ENCODE measurements at places on chromosomes 5 and 9.
A peak's percentile ranks its signal among the peaks of the same experiment; 100 is the strongest.

DNA sequence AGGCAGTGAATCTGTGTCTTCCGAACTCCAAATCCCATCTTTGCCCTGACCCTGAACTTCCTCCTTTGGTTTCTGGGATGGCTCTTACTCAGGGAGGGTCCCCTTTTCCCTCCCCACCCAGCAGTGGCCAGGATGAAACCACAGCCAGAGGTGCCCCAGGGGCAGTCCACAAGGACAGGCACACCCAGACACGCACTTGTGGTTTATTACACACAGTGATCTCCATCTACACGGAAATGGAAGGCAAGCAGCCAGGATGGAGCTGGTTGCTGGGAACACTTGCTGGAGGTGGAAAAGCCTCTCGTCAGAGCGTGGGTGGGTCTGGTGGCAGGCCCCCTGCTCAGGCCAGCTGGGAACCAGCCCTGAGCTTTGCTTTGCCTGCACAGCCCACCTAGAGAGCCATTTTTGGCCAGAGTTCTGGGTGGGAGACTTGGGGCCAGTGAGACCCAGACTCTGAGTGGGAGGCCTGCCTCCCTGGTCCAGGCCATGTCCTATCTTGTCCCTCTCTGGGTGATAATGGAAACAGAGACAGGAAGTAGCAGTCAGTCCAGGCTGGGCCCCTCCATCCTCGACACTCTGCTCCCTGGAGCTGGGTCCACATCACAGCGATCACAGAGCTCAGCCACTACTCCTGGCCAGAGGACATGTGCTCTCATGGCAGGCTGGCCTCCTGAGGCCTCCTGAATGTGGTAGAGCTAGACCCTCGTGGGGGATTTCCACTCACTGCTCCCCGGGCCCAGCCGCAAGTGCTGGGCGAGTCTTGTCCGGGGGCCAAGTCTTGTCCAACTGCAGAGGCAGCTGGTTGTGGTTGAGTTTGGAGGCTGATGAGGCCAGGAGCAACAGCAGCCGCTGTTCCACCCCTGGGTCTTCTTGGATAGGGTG, 5.1 kb upstream of the PHYKPL start:
- DNase-seq, result no peak

DNA sequence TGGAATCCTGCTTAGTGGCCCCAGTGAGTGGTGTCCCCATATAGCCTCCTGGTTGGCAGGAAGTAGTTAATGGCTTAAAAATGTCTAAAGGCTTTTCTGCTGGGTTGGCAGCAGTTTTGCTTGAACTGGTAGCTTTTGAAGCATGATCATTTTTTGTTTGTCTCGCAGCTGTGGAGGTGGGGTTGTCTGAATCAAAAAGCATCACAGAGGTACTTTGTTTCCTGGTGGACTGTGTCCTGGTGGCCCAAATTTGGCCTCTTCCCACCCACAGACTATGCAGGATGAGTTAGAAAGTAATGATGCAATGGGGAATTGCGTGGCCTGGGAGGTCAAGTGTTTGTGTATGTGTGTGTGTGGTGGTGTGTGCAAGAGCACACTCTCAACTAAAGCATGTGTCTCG, 322.7 kb downstream of the ARHGEF28 start:
- DNase-seq, result no peak

- no peak for DNase-seq
These were observed 6.9 kb downstream of the NR4A3 start for GRCh38 chr9:99828417-99829176.

DNA sequence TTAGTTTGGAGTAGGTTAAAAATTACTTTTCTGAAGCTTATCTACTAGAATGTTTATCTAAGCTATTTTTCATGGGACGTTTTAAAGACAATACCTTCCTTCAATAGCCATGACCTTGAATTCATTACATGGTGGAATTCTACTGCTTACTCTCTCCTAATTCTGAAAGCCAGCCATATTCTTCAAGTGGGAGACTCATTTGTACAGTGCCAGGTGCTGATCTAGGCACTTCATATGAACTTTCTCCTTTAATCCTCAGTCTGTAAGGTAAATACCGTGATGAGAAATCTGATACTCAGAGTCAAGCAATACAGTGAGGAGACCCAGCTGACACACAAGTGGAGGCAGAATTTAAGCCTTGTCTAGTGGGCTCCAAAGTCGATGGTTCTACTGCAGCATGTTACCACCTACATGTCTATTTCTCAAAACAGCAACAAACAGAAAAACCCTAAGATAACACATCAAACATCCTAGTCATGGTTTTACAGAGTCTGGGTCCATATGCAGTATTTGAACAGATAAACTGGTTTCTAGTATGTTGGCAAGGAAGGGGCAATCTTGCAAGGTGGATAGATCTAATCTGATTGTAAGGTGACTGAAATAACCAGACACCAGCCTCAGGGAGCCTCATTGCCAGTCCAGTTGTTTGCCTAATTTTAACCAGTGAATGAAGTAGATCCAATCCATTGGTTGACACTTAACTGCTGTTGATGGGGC, 243.7 kb downstream of the PIK3R1 start:
- no peak for DNase-seq

- DNase-seq, result no peak
These were observed 32.5 kb downstream of the OR1J1 start for GRCh38 chr9:122445155-122445749.

DNA sequence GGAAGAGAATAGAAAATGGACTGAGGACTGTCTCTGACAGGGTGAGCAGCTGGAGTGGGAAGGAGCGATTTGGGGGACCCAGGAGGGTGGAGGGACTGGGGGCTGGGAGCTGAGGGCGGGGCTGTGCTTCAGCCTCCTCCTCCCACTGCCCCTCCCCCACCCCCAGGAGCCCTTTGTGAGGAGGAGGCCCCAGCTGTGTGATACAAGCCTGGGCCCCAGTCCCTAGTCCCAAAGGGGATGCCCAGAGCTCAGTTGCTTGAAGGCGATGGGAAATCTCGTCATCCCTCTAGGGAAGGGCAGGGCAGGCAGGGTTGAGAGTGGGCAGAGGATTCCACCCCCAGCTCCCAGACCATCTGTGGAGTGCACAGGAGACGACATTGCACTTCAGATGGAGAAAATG, at the start of gene SPATA31E1:
Gene SPATA31E1, plus strand, starts transcription at position 251 of the 400 bp plus-strand sequence. Its CDS starts 15 bp downstream, at position 266.
- DNase-seq, result no peak

- no peak for DNase-seq
These were observed 34.2 kb downstream of the IL31RA start for GRCh38 chr5:55885359-55885758.

GRCh38 chr9:113719919-113720318, 156.2 kb upstream of the ZNF618 start:
- DNase-seq, result no peak

DNA sequence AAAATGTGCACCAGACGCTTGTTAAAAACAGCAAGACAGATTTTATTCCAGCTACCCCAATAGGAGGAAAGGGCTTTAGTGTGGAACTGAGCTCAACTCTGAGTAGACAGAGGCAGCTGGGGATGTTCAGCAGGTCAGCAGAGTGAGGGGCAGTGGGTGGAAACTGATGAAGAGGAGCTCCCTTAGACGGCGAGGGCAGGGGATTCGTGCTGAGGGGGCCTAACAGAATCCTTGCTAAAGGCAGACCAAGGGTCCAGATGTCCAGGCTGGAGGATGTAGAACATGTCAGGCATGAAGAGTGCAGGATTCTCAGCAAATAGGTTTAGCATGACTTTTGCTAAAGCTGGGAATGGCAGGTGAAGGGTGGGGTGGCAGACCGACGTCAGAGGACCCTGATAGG, 71.9 kb upstream of the OLFM1 start:
- no peak for DNase-seq

DNA sequence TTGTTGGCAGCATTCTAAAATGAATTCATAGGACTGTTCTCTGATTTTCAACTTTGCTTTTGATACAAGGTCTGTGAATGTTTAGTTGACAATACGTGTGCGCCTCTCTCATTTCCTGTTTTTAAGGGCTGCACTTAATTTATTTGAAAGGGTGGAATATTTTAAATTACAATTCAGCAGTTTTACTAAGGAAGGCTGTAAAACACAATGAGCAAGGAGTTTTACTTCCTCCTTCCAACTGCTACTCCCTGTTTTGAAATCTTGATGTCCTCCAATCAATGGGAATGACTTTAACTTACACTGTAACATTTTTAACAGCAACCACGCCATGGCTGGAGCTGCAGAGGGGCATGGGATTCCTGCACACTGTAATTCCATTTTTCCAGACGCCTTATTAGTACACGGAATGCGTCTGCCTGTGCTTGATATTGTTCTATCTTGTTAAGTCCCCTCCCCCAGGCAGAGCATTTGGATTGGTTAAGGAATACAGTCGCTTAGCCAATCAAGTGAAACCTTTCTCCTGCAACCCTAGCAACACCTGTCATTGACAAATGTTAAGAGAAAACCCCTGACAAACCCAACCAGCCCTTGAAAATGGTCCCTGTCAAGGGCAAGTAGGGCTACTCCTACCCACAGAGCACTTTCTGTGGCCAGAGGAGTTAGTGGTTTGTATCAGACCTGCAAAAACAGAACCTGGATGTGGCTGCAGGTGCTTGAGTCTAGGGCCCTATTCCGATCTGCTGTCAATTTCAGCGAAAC, 12.5 kb upstream of the ZSWIM6 start:
- DNase-seq, result no peak

DNA sequence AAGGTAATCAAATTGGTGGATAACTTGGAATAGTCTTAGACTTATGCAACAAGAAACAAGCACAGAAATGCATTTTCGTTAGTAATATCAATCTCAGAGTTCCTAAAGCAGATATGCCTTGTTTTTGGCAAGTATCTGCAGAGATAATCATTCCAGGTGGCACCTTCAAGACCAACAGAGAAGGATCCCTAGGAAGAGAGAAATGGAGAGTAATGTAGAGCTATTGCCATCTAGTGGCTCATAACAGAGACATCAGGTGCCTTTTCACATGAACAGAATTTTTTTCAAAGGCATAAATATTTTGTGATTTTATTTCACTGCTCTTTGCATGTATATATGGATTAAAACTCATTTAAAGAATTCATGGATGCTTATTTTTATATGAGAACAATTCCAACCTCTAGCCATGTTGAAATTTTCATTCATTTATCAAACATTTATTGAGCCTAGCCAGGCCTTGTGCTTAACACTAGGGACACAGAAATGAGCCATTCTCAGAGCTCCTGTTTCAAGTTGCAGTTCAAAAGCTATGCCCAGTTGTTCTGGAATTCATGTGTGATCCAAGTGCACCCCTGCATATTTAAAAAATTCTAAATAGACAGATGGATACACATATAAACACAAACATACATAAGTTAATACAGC, 117.5 kb upstream of the OR13F1 start:
- DNase-seq, result no peak

GRCh38 chr5:124043456-124043855, 531.5 kb downstream of the CSNK1G3 start:
- DNase-seq, result no peak

DNA sequence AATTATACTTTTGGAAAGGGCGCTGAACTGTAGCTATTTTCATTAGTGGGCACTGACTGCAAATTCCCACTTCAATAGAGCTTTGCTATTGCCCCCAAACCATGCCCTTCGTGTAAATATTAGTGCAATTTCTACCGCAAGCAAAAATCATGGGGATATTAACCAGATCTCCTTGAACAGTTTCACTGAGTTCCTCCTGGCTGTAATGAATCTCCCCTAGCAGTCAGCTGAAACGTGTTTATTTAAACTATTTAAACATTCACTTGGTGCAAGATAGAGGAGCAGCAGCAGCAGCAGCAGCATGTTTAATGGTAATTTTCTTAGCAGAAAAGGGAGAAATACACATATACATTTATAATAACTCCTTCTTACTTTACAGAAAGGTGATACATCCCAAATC, 54.4 kb downstream of the ARRDC3 start:
- DNase-seq, result no peak

GRCh38 chr9:126472948-126473298, 140.8 kb upstream of the LMX1B start:
- no peak for DNase-seq

- DNase-seq, result no peak
These were observed 369.6 kb downstream of the IRX2 start for GRCh38 chr5:2381861-2382260.

- no peak for DNase-seq
These were observed 55.1 kb downstream of the ANKH start for GRCh38 chr5:14816374-14816998.

DNA sequence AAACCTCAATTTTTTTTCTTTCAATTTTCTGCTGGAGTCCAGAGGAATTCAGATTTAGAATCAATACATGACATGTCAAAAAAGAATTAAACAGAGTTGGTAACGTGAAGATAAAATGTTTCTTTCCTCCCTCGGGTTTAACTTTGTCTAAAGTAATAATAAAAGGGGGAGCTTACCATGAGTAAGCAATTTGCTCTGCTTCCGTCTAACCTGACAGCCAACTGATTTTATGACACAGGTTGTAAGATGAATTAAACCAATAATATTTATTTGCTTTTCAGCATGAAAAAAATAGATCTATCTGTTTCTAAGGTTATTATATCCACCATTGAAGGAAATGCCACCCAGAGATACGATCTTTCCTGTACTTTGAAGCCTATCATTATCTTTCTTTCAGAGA, 352.6 kb downstream of the OSTF1 start:
- no peak for DNase-seq

GRCh38 chr5:42908509-42909488, 97.1 kb upstream of the SELENOP start:
- peak; percentile 72 for DNase-seq

- DNase-seq, result no peak
These were observed 4.2 kb downstream of the CNOT6 start for GRCh38 chr5:180498378-180498777.

DNA sequence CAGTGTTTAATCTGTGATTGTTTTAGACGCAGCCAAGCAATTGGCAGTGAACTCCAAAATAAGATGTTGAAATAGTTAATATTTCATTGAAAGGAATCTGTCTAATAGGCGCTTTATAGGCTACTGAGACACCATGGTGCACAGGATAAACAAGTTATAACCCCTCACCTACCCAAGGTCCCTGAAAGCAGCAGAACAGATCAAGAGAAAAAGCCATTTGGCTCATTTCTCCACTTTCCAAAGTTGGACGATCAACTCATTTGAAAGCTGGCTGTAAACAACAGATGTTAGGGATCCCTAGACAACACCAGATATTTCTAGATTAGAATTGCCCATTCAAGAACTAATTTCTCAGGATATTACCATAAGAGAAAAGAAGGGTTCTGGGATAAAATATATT, 4.9 kb downstream of the PUM3 start:
- DNase-seq, result no peak

DNA sequence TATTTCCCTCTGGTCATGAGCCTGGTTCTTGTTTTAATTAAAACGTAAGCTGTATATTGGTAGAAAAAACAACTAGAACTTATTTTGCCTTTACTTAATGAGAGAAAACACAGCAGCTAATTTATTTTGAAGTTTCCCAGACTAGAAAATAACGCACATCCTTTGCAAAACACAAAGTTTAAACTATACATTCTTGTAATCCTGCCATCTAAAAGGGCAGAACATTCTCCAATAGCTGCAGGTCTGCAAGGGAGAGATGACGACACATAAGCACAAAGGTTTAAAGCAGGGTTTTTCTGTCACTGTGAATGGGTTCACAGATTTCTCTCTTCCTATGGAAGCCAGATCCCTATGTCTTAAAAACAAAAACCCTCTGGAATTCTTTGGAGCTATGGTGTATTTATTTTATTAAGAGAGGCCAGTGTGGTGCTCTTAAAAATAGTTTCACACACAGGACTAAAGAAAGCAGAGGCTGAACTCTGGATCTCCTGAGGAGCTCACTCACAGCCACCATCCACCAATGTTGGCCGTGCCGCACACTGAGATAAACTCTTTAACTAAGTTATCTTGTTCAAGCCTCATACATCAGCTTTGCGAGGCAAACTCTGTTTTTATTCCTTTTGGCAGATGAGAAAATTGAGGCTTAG, 82.4 kb downstream of the SNCAIP start:
- no peak for DNase-seq

GRCh38 chr9:114607671-114608524, 3.2 kb upstream of the TMEM268 start:
- DNase-seq, result no peak

- DNase-seq, result no peak
These were observed 63.7 kb downstream of the FEM1C start for GRCh38 chr5:115480900-115481299.
